ENCODE measurements at places on chromosomes 6 and 20.

DNA sequence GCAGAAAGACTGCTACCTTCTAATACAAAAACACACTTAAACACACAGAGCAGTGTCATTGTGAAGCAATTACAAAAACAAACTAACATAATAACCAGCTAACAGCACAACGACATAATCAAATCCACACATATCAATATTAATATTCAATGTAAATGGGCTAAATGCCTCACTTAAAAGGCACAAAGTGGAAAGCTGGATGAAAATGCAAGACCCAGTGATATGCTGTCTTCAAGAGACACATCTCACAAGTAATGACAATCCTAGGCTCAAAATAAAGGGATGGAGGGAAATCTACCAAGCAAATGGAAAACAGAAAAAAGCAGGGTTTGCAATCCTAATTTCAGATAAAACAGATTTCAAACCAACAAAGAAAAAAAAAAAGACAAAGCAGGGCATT, 67.8 kb upstream of the HTR1E start:
- no peak for DNase-seq

DNA sequence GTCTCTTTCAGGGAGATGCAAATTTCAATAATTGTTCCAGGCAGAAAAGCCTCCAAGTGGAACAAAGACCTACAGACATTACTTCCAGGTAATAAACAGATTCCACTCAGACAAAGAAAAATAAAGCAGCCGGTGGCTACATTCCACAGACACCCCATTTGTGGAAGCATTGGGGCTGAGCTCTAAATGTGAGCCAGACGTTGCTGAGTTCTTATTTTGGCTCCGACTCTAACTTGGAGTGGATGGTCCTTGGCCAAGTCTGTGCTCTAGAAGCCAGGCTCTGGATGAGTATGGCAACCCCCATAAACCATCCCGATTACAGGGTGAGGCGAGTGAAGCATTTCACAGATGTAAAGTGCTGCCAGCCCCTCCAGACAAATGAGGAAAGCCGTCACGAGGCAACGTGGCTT, 6.6 kb downstream of the TRAM2 start:
- DNase-seq: peak; percentile 84

GRCh38 chr6:73234733-73235132, 9.4 kb upstream of the KHDC1L start:
- peak; percentile 55 for DNase-seq

DNA sequence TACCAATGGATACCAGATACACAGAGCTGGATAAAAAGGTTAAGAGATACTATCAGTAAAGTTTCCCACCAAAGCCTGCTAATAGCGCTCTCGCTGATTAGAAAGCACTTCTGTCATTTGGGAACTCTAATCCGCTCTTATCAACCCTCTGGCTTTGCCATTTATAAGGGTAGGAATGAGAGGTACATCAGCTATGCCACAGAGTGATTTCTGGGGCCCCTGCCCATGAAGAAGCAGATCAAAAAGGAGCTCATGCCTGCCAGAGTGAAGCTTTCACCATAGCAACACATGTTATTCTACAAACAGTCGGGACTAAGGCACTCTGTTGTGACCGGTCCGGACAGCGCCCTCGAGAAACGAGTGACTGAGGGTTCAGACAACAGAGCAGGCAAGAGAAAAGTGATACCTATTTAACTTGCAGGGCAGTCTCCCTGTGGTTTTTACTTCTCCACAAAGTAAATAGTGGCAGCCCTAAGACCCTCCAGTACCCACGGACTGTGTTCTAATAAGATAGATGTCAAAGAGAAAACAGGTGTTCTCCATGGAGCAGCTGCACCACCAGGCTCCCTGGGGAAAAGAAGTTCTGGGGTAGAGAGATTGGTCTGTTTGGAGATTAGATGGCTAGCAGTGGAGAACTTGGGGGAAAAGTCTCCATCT, 5.6 kb downstream of the TRAM2 start:
- peak; percentile 43 for DNase-seq
